PC-9 (cell line): ENCODE measurements at places on chromosomes 2 and 18. TPM values are rescaled to one million over a fixed set of nuclear protein-coding genes. Genes with fewer than 3 reads are reported as not detected.

NTSR2 gene
- not detected in 2 replicates for total RNA-seq

LONRF2 gene
- total RNA-seq = not detected in 2 replicates

REG3G gene
- total RNA-seq = not detected in 2 replicates

DPY30 gene
- 89.6 and 109 TPM in 2 replicates for total RNA-seq

CTAGE1 gene
- not detected in 2 replicates for total RNA-seq
